ENCODE measurements at places on chromosomes 4 and X.

DNA sequence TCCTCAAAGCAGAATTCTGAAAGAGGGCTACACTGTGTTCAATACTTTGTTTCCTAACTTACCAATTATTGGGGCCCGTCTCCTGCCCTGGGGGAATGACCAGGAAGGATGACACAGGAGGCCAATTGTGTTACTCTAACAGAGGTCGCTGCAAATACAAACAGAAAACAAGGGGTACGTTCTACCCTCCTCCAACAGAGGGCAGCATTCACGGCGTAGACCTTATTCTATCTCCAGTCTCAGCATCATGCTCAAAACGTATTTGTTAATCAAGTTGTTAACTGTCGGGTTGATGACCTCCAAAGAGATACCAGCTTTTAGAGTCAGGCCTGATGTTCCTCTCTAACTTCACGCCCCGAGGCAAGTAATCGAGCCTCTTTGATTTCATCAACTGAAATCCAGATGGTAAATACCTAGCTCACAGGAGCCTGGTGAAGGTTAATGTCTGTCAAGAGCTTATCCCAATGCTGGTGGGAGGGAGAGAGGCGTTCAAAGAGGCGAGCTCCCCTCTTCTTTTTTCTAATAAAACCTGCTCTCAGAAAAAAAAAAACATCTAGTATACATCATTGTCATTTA is 181.0 kb upstream of the KCNIP4 start:
- DNase-seq: no peak

DNA sequence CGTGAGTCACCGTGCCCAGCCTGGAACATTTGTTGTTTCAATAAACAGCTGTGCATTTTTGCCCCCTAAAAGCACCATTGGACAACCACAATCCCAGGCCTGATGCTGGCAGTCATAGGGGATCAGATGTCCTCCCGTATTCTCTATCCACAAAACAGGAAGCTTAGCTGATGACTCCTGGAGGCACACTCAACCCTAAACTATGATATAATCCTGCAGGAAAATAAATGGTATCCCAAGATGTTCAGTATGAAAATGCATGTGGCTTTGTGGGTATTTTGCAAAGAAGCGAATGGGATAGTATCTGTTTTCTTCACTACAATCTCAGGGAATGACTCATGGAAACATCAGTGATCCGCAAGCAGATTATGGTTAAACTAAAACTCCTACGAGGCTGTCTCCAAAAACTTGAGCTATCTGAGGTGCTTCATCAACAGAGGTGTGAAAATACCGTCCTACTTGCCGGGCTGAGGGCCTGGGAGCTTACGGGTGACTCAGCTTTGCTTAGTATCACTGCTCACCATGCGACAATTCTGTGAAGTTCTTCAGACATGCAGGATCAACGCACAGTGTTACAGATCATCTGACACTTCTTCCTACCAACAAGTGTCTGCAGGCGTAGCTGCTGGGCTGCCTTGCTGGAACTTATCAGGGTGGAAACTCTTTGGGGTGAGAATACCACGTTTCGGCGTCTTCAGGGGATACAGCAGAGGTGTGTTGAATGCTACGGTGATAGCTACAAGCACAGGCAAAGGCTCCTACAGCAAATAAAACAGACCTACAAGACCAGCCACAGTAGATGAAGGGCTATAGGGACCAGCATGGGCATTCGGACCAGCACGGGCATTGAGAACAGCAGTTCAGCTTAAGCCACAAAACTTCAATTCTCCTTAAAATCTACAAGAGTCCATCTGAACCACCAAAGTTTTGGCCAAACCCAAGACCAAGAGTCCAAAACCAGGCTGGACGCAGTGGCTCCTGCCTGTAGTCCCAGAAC is 148.5 kb downstream of the DHRSX start:
- DNase-seq: no peak

- no peak for DNase-seq
These were observed 23.8 kb downstream of the CENPC start for GRCh38 chr4:67521506-67521905.

GRCh38 chrX:141668371-141668770 is 30.2 kb downstream of the SPANXD start:
- no peak for DNase-seq

GRCh38 chr4:156915221-156915620 is 56.4 kb downstream of the PDGFC start:
- DNase-seq: no peak

DNA sequence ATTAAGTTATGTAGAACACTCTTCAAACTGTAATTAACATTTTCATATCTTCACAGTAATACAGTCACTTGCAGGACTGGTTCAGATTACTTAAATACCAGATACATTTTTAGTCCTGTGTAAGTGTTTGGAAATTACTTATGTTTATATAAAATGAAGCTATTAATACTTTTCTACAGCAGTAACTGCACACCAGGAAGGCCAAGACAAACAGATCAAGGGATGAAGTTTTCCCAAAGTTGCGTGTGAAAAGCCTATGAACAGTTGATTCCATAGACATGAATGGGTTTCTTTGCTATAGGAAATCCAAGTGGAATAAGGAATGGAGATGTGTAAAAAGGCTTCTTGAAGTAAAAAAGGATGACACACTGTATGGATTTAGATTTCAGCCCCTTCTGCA is 28.9 kb upstream of the DRP2 start:
- DNase-seq: no peak

DNA sequence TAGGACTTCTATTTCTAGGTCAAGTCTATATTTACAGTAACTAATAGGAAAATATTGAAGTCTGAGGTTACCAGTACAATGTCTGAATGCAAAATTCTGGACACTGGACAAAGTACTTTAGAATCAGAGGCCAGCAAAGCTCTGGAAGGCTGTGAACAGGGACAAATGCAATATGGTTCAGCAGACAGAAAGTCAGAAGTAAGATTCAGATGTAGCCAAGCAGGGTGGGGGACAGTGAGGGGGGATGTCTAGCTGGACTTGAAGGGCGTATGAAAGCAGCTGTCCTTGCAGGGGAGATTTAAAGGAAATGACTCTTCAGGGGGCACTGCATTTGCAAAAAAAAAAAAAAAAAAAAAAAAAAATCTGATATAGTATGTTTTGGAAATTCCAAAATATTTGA is 2.9 kb downstream of the SORBS2 start:
- no peak for DNase-seq

GRCh38 chr4:55554453-55555030 is 7.8 kb upstream of the CLOCK start:
- DNase-seq: no peak

GRCh38 chr4:176563591-176563990 is 229.1 kb downstream of the VEGFC start:
- DNase-seq: no peak

DNA sequence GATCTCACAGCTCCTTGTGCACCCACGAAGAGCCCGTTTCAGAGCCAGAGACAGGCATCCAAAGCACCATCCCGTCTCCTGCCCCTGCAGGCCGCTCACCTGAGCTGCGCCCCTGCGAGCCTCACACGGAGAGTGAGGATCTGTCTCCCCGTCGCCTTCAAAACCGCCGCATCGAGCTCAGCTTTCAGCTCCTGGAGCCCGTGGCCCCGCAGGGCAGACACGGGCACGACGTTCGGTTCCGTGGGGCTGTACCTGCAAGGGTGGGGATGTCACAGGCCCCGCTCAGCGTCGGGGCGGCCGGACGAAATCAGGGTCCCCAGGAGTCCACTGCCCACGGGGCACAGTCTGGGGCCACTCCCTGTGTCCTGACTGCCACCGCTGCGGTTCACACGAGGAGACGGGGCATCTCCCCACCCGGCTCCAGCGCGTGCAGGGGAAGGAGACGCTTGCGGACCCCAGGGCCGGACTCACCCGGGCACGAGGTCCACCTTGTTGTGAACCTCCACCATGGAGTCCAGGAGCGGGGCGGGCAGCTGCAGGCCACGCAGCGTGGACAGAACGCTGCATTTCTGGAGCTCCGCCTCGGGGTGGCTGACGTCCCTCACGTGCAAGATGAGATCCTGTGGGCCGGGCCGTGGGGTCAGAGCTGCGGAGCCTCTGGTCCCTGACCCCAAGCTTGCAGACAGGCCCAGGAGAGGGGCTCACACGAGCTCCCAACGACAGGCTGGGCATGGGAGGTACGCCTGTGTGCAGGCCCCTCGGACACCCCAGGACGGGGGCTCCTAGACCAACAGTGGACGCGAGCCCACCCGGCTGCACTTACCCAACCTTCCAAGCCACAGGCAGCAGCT is 11.1 kb downstream of the GTPBP6 start:
- DNase-seq: no peak

- no peak for DNase-seq
These were observed at the start of gene FGF16 for GRCh38 chrX:77446908-77447652. TSS of gene FGF16 (plus strand) at chrX:77447389. CDS start at chrX:77447675, 286 bp downstream.

GRCh38 chr4:156896527-156896926 is 75.1 kb downstream of the PDGFC start:
- no peak for DNase-seq

DNA sequence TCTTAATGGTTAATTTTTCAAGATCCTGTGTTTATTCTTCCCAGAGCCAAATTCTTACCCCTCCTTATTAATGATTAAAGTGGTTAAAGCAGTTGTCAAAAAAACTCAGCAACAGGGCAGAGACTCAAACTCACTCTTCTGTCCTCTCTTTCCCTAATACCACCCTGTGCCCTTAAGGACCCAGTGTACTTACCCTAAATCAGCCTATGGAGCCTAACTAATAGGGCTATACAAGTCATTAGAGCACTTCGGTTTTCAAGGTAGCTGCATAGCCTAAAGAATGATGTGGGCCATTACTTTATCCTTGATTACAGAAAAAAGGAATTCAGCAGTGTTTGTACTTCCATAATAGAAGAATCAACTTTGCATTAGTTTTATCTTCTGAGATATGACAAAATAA is 216.3 kb downstream of the KCTD8 start:
- no peak for DNase-seq

GRCh38 chr4:5776510-5776909 is 65.5 kb downstream of the EVC start:
- DNase-seq: no peak

- DNase-seq: no peak
These were observed 1.4 kb upstream of the AIFM1 start for GRCh38 chrX:130167040-130167439.

- DNase-seq: no peak
These were observed 12.6 kb upstream of the PHKA2 start for GRCh38 chrX:18996536-18996935.

All from hypothalamus (tissue), 51 donors.